Right ventricle myocardium inferior (tissue), 1 donor: ENCODE measurements at places on chromosomes 7 and 10.

GRCh38 chr7:68914006-68914405 lies 684.3 kb upstream of the AUTS2 start:
- no peak for DNase-seq

- no peak for DNase-seq
Observed at GRCh38 chr7:80225361-80225760, 90.7 kb downstream of the GNAI1 start.

GRCh38 chr7:100127866-100128636 lies 1.3 kb downstream of the MBLAC1 start:
- no peak for DNase-seq

DNA sequence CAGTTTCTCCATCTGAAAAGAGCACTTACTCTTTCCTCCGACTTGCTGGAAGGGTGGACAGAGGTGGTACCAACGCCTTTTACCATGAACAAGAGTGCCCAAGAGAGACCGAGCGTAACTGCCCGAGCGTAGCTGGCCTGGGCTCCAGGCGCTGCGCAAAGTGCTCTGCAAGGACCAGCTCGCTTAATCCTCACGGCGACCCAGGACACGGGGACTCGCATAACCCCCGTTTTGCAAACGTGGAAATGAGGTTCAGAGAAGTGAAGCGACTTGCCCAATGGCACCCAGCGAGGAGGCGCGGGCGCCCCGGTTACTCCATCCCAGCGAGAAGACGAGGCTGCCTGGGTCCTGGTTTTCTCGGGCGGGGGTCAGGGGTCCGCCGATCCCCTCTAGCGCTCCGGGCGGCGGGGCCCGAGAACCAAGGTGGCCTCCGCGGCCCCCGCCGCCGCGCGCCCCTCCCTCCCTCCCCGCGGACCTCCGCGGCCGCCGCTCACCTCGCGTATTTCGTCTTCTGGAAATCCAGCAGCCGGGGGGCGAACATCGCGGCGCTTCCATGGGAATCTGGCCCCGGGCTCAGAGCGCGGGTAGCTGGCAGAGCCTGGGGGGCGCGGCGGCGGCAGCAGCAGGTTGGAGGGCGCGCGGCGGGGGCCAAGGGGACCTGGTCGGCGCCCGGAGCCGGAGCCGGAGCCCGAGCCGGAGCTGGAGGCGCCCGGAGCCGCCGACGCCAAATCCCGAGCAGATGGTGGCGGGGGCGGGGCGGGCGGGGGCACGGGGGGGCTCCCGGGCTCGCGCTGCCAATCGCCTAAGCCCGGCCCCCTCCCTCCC lies at the start of gene MMD2:
Gene MMD2, minus strand, starts transcription at position 711 of the 825 bp plus-strand sequence. Its CDS starts 170 bp downstream, at position 541.
- no peak for DNase-seq

DNA sequence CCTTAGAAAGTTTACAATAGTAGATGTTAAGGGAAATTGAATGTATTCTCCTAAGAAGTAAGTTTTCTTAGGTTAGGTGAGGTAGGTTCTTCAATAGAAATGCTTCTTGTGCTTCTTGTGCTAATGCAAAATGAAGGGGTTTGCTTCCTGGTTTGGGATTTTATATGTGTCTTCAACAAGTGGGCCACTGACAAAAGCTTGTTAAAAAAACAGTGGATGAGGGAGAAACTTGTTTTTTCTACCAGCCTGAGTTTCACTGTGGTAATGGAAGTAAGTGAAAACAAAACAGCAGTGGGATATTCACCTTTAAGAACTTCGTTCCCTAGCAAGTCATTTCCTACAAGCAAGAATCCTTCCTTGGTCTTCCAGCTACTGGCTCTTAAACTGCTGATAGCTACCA lies 107.5 kb downstream of the FOXP2 start:
- DNase-seq = no peak

- no peak for DNase-seq
Observed at GRCh38 chr10:86961481-86962091, 3.2 kb downstream of the SNCG start.

DNA sequence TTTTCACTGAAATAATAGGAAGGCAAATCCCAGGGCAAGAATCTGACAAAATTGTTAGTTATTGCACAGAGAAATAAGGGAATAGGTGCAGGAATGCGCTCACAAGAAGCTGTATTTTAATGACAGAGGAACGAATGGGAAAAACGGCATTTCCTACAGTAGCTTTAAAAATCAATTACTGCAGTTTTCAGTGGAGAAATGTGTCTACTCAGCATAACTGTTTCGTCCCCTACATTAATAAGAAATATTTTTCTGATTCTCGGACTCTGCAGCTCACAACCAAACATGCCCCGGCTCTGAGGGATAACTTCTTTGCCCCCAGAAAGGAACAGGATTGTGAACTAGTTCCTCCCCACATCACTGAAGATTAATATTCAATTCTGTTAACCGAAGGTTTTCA lies 44.9 kb upstream of the TCERG1L start:
- DNase-seq = no peak

GRCh38 chr7:129875745-129876411 lies 76.9 kb downstream of the UBE2H start:
- DNase-seq = no peak

DNA sequence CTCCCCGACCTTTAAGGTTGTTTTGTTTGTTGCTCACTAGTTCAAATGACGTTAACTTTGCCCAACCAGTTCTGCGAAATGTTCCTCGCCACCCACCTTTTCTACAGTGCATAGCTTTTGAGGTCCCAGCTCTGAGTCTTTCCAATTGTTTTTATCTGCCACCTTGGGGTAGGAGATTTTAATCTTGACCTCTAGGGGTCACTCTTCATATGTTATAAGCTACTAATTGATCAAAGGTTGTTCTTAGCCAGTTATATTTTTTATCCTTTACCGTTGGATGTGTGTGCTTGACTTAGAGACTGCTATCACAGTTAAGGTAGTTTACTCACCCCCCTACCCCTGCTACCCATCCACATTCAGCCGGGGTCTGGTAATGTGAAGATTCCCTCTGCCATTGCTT lies 372.4 kb downstream of the SUGCT start:
- no peak for DNase-seq

DNA sequence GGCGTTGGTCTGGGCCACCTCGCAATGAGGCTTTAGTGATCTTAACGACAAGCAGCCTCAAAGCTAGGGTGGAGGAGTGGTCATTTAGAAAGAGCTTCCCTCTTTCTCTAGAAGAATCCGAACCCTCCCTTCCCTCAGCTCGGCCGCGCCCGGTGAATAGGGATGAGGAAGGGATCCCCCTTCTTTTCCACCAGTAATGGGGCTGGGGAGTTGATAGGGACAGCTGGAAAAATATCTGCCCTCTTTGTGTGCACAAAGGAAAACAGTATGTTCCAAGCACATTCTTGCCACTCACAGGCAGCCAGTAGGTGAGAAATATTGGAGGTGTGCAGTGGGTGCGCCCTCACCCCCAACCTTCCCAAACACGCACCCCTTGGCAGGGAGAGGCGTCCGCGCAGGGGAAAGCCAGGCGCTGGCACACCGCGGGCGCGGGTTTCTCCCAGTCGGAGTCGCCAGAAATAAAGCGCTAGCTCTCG lies 6.5 kb downstream of the DLX5 start:
- no peak for DNase-seq

DNA sequence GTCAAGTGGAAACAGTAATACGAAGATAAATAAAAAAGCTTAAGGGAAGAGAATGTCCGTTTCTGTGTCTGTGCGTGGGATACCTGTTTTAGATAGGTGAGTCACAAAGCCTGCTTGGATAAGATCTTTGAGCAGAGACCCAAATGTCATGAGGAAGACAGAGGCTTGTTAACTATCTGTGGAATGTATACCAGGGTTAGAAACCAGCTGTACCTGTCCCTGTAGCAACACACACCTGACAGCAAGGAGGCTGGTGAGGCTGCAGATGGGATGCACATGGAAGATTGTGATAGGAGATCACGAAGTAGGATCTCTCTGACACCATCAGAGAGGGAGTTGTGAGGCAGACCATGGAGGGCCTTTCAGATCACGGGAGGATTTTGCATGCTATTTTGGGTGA lies 105.3 kb downstream of the ARHGAP21 start:
- no peak for DNase-seq

DNA sequence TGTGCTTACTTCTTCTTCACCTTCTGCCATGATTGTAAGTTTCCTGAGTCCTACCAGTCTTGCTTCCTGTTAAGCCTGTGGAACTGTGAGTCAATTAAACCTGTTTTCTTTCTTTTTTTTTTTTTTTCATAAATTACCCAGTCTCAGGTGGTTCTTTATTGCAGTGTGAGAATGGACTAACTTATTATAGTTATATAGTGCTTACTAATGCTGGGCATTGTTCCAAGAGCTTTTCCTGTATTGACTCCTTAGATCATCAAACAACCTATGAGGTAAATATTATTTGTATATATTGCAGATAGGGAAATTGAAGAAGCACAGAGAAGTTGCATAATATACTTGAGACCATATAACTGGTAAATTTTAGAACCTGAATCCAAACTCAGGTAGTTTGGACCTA lies 98.1 kb downstream of the MBL2 start:
- no peak for DNase-seq

DNA sequence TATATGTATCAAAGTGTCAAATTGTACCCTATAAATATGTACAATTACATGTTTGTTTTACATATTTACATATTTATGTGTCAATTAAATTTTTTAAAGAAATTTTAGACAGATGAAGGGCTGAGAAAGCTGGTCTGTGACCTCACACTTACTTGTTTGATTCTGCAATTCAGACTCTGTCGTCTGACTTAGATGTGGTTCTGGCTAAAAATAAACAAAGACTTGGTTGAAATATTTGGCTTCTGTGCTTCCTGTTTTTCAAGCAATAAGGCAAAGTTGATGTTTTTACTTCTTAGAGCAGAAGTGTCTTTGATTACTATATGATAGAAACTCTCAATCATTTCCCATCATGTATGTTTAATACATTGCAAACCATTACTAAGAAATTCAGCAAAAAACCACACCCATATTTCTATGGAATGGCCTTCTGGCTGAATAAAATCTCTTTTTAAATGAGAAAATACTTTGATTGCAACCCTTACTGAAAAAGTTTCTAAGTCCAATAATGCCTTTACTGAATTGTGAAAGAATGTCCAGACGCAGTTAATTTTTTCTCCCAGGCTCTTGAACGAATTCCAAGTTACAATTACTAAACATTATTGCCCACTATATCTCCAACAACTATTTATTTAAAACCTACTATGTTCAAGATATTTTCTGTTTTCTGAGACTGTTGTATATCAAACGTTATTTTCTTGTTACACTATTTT lies 59.5 kb upstream of the PRKG1 start:
- no peak for DNase-seq
